Karpas-422 (cell line): ENCODE measurements at places on chromosomes 4 and X. TPM values are rescaled to one million over a fixed set of nuclear protein-coding genes. Genes with fewer than 3 reads are reported as not detected.

DNA sequence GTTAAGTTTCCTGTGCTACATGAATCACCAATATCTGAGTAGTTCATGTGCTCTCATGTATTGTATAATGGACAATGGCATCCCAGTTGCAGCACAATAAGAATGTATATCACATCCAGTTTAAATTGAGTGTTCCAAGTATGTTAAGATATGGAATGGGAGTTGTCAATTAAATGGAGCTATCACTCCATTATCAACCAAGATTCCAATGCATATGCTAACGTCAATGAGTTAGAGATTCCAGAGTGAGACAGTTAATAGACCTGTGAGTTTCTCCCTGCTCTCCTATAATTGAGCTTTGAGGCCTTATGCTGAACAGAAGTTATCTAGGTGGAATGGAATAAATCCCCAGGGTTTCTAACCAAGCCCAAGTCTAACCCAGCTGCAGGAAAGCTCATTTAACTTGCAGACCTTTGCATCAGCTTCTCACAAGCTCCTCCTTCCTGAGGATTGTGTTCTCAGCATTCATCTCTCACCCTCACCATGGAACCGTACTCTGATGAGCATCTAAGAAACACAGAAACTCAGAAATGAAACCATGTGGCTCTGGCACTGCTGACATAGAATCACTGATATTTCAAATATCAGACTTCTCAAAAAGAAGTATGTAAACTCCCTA is 84.8 kb downstream of the TIGD2 start:
- H3K4me1 ChIP-seq = no peaks in the 10 kb centered on the region
- no peaks in the 10 kb centered on the region for H3K27me3 ChIP-seq
- DNase-seq = no peak
- H3K27ac ChIP-seq = no peak overlapping the region
- no peaks in the 10 kb centered on the region for H3K36me3 ChIP-seq

- H3K4me1 ChIP-seq = peaks cover 29% of the 10 kb centered on the region
- H3K27ac ChIP-seq = no peak overlapping the region
- no peak for DNase-seq
- no peaks in the 10 kb centered on the region for H3K27me3 ChIP-seq
Observed at GRCh38 chr4:39450618-39451017, 8.1 kb downstream of the RPL9 start.

Gene CRLF2
- not detected in 2 replicates for total RNA-seq

GRCh38 chrX:82816001-82816400 is 692.1 kb upstream of the POU3F4 start:
- H3K36me3 ChIP-seq = no peaks in the 10 kb centered on the region
- H3K27ac ChIP-seq = no peak overlapping the region
- no peaks in the 10 kb centered on the region for H3K27me3 ChIP-seq
- DNase-seq = no peak
- H3K4me1 ChIP-seq = no peaks in the 10 kb centered on the region
- H3K4me3 ChIP-seq = no peak overlapping the region

DNA sequence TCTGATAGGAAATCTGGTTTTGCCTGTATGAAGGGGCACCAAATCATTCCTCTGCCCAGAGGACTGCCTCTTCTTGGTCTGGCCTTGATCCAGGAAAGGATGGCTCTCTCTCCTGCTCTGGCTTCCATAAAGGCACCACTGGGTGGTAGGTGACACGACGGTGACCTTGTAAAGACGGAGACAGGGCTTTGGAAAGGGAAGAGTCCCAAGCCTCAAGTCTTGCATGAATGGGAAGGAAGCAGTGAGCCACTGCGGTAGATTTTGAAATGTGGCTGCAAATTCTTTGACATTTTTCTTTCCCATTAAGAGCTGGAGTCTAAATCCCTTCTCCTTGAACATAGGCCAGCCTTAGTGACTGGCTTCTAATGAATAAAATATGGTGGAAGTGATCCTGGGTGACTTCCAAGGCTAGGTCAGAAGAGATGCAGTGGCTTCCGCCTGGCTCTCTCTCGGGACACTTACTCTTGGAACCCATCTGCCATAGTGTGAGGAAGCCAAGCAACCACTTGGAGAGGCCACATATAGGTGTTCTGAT is 347.4 kb downstream of the BCOR start:
- no peak overlapping the region for H3K27ac ChIP-seq
- no peak for DNase-seq
- H3K4me3 ChIP-seq = no peak overlapping the region
- no peaks in the 10 kb centered on the region for H3K4me1 ChIP-seq

Gene GPR34
- not detected in 2 replicates for total RNA-seq

Gene RNF128
- not detected in 2 replicates for total RNA-seq

GRCh38 chrX:134013524-134013923 is 28.1 kb upstream of the GPC3 start:
- H3K27ac ChIP-seq = no peak overlapping the region
- no peaks in the 10 kb centered on the region for H3K4me1 ChIP-seq
- no peaks in the 10 kb centered on the region for H3K36me3 ChIP-seq
- no peak overlapping the region for H3K4me3 ChIP-seq
- DNase-seq = no peak
- no peaks in the 10 kb centered on the region for H3K27me3 ChIP-seq

Gene HSPA4L
- total RNA-seq = 0.40 and 1.9 TPM in 2 replicates

Gene ARHGAP4
- total RNA-seq = 104 and 218 TPM in 2 replicates

DNA sequence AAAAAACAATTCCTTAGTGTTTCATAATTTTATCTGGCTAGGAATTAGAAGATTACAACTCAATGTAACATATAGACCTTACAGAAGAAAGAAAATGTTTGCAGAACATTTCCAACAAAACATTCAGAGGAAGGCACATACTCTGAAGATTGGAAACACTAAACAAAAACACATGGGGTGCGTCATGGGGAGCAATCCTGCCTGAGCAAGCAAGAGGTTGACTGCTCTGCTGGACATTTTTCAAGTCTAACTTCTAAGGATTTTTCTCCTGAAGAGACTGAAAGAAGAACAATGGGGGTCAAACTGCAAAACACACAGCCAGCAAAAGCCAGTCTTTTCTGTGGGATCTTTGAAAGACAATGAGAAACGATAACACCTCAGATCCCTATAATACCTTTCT is 182.8 kb downstream of the GUCY2F start:
- H3K27me3 ChIP-seq = no peaks in the 10 kb centered on the region
- H3K36me3 ChIP-seq = no peaks in the 10 kb centered on the region
- no peak for DNase-seq
- no peak overlapping the region for H3K4me3 ChIP-seq
- no peak overlapping the region for H3K27ac ChIP-seq

DNA sequence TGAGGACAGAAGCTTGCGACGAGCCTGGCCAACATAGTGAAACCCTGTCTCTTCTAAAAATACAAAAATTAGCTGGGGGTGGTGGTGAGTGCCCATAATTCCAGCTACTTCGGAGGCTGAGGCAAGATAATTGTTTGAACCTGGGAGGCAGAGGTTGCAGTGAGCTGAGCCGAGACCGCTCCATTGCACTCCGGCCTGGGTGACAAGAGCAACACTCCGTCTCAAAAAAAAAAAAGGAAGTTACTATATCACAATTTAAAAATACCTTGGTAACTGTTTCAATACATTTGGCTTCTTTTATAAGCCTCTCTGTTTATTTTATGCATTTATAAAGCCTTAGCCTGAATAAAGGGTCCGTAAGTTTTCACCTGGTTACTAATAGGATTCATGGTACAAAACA is 46.6 kb upstream of the CHRNA9 start:
- H3K36me3 ChIP-seq = no peaks in the 10 kb centered on the region
- H3K27me3 ChIP-seq = no peaks in the 10 kb centered on the region
- 0 out of 2 replicates have a peak overlapping the region, but pooled peaks have one; percentile 18 for H3K4me3 ChIP-seq
- DNase-seq = peak; percentile 72
- peaks cover 46% of the 10 kb centered on the region for H3K4me1 ChIP-seq
- peak overlapping the region; percentile 71 for H3K27ac ChIP-seq

Gene RAB41
- total RNA-seq = not detected in 2 replicates

DNA sequence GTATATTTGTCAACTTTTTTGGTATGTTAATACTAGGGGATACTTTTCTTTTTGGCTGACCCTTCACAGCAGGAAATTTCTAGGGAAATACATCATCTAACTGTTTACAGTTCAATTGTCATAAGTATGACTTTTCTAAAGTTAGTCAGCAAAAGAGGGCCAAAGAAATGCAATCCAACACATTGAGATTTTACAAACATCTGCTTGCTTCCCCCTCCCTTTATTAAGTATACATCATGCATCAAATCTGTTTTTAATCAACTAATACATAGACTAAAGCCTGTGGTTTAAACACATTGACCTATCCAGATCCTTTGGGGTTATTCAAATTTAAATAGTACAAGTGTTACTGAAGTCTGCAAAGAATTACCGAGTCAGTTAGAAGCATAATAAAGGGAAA is 93.9 kb downstream of the MID1 start:
- no peaks in the 10 kb centered on the region for H3K4me1 ChIP-seq
- no peaks in the 10 kb centered on the region for H3K36me3 ChIP-seq
- H3K4me3 ChIP-seq = no peak overlapping the region
- no peak overlapping the region for H3K27ac ChIP-seq

DNA sequence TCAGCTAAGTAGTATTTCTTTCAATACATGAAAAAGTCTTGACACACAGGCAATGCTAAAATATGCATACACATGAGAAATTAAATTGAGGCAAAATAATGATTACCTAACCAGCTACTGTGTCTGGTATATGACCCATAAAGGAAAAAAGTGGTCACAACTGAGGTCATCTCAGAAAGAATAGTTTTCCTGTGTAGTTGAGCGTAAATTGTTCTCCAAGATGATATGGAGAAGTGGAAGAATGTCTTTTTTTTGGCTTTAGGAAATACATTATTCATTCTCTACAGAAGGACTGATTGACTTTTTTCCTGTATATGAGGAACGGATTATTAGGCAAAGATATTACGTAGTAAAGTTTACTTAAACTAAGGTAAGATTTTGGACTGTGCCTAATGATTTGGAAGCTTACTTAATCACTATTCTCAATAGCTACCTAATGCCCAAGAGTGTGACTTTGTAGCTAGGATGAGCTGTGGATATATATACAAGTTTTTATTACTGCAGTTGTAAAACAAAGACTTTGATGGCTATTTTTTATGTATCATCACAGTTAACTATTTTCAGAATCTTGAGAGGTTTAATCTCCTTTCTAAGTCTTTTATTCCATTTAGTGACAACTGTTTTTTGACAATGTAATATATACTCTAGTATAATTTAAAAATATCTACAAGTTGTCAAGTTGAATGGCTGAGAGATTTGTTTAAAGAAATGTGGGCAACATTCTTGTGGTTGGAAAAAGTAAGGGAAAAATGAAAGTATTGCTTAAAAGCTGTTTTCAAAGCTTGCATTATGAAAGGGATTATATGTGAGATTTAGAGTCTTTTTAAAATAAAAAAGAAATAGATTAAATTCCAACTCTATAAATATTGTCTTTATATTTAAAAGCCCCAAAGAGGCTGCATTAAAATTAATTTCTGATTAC is 100.2 kb downstream of the PDLIM5 start:
- no peaks in the 10 kb centered on the region for H3K36me3 ChIP-seq
- DNase-seq = no peak
- H3K27me3 ChIP-seq = no peaks in the 10 kb centered on the region

GRCh38 chr4:87872028-87872427 is 39.3 kb downstream of the MEPE start:
- no peaks in the 10 kb centered on the region for H3K36me3 ChIP-seq
- H3K27ac ChIP-seq = no peak overlapping the region
- no peaks in the 10 kb centered on the region for H3K27me3 ChIP-seq
- no peak overlapping the region for H3K4me3 ChIP-seq

DNA sequence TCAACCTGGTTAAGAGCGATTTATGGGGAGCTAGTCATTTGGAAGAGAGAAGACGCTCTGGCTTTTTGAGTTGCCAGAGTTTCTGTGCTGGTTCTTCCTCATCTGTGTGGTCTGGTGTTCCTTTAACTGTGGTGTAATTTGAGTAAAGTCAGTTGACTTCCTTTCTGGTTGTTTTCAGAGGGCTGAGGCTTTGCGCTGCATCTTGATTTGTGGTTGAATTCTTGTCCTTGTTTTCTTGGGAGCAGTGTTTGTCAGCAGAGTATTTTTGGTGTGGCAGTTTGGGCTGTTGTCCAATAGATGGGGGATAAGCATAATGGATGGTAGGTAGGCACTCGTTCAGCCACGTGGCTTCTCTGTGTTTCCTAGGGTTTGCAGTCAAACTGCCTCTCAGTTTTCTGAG is 2143.2 kb upstream of the TENM3 start:
- DNase-seq = no peak
- no peak overlapping the region for H3K27ac ChIP-seq
- H3K27me3 ChIP-seq = no peaks in the 10 kb centered on the region

Gene SPIN2A
- total RNA-seq = 0.97 TPM in 1 of 2 replicates, not detected in the other

DNA sequence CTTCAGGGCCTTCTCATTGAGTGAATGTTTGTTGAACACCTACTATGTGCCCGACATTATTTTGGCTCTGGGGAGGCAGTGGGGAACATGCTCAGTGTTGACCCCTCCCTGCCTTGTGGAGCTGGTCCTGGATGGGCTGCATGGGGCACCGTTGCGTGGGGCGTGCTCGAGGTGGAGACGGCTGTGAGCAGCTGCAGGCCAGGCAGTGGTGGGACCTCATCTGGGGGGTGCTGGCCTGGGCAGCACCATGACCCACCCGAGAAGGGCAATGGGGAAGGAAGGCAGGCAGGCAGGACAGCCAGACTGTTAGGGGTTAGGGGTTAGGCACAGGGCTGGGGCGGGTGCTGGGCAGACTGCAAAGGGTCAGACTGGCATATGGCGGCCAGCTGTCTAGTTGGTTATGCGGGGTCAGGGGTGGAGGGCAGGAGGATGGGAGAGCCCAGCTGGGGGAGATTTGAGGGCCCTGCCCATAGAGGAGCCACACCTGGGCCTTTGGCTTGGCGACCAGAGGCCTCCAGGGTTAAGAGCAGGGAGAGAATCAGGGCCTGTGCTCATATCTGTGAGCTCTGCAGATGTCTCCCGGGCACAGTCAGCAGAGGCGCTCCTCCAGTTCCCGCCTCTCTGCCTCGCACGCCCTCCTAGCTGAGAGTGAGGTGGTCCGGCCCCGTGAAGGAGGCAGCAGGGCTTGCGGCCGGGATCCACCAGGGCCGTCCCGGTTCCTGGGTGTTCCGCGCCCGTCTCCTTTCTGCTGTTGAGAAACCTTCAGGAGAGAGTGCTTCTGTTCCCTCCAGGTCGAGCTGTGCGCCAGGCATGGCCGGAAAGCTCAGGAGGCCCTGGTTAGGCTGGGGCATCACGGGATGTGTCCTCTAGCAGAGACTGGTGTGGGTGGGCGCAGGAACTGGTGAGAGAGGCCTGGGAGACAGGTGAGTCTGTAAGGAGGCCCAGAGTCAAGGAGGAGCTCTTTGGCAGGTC is 73.3 kb downstream of the RGS12 start:
- no peaks in the 10 kb centered on the region for H3K36me3 ChIP-seq
- no peaks in the 10 kb centered on the region for H3K27me3 ChIP-seq
- no peak for DNase-seq

- no peaks in the 10 kb centered on the region for H3K36me3 ChIP-seq
- no peak for DNase-seq
- peaks cover 39% of the 10 kb centered on the region for H3K4me1 ChIP-seq
- peak overlapping the region; percentile 41; the same call in 1 of the 2 replicates for H3K27ac ChIP-seq
- no peaks in the 10 kb centered on the region for H3K27me3 ChIP-seq
Observed at GRCh38 chrX:23901060-23901459, 6.7 kb downstream of the APOO start.

GRCh38 chr4:1938027-1938426 is 66.8 kb downstream of the NSD2 start:
- H3K36me3 ChIP-seq = peaks cover 55% of the 10 kb centered on the region
- no peak for DNase-seq
- H3K27ac ChIP-seq = no peak overlapping the region
- H3K4me3 ChIP-seq = no peak overlapping the region
- no peaks in the 10 kb centered on the region for H3K4me1 ChIP-seq

Gene GPR143
- not detected in 2 replicates for total RNA-seq

Gene DCX
- total RNA-seq = not detected in 2 replicates

Gene TCEAL6
- not detected in 2 replicates for total RNA-seq
